ENCODE measurements at places on chromosomes 7 and 10.

GRCh38 chr7:136919820-136920219 is 51.4 kb downstream of the CHRM2 start:
- DNase-seq = no peak

GRCh38 chr7:46625032-46625431 is 704.0 kb upstream of the IGFBP3 start:
- DNase-seq = no peak

DNA sequence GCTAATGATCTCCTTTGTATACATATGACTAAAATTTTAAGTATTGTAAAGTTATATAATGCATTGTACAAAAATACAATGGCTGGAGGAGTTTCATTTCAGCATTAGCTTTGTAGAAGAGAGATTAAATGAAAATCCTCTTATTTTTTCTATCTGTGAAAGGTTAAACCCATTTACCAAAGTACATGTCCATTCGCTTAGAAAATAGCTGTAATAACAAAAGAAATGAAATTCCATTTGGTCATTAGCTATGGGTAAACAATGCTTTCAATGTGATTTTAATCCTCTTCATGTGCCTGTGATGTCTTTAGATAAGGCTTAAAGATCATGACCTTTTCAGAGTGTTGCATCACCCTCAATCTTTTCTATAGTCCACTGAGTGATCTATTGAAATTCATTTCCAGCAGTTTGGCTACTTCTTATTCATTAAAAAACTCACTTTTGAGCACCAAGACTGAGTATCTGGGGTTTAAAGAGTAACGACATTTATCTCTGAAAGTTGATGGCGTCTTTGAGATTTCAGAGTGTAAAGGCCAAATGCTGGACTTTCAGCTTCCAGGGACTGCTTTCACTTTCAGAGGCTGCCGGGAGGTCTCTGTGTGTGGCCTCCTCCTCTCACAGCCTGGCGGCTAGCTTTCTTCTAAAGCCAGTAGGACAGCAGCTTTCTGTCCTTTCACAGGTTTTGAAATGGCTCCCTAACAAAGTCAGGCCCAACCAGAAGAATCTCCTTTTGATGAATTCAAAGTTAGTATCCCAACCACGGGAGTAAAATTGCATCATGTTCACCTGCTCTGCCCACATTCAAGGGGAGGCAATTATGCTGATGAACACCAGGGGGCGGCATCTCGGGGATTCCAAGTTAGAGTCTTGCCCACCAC is 701.4 kb upstream of the COBL start:
- DNase-seq = no peak

DNA sequence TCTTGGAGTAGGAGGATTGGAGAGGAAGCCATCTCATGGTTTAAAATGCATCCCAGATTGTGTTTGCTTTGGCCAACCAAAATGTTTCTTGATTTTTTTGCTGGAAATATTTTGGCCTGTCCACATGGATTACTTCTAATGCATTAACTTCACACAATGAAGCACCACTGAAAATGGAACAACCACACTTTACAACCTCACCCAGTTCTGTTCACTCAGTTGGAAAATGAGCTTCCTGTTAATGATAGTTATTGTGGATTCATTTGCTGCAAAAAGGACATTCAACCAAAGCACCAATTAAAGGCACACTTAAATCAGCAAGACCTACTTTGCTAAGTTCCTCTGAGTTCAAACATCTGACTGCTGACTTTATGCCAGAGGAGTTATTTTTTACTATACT is 11.3 kb upstream of the A1CF start:
- DNase-seq = peak; percentile 8

DNA sequence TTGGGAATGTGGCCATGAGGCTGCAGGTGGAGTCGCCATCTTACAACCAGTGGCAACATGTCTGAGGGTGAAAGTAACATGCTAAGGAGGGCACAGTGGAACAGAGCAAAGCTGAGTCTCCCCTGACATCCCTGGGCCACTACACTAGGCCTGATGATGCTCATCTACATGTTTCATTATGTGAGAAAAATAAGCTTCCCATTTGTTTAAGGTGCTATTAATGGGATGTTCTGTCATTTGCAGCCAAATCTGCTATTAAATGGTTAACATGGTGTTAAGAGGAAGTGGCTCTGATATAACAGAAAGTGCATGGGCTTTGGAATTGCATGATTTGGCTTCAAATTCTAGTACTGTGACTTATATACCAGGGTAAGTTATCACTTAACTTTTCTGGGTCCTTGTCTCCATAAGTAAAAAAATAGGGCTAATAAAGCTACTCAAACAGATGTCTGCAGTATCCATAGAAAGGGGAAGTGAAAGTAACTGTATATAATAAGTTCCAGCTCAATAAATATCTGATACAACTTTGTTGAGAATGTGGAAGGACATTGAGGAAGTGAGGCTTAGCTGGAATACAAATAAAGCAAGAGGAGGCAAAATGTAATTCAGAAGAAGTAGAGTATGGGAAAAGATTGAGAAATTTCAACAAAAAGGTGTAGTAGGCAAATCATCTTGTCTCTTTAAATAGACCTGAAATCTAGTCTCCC is 158.9 kb downstream of the RTKN2 start:
- peak; percentile 39 for DNase-seq

- DNase-seq = no peak
Measured at GRCh38 chr7:140222814-140223213, 46.0 kb upstream of the KDM7A start.

DNA sequence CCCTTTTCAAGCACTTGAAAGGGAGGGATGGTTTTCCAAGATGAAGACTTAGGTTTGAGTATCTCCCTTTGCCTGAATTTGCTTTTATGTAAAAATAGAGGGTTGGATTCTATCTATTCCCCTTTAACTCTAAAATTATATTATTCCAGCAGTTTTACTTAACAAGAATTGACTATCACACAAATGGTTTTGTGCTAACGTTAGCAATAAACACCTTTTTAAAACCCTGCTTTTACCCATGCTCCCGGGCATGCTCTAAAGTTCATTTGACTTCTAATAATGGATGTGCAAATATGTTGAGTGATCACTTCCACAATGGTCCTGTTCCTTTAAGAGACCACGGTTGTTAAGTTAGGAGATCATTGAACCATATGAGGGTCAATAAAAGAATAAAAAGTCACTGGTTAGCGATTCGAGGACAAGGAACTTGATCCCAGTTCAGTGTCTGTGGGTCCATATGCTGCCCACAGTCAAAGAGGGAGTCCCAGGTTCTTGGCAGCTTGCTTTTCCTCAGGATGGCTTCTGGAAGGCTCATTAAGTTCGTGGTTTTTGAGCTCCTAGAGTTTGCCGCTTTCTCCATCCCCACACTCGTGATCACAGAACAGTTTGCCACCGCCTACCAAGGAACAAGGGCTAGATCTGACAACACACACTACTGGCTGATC is at the start of gene TMEM236:
Gene TMEM236 (plus strand): TSS at position 421 of the 665 bp plus-strand sequence. CDS start 95 bp downstream, at position 516.
- no peak for DNase-seq

DNA sequence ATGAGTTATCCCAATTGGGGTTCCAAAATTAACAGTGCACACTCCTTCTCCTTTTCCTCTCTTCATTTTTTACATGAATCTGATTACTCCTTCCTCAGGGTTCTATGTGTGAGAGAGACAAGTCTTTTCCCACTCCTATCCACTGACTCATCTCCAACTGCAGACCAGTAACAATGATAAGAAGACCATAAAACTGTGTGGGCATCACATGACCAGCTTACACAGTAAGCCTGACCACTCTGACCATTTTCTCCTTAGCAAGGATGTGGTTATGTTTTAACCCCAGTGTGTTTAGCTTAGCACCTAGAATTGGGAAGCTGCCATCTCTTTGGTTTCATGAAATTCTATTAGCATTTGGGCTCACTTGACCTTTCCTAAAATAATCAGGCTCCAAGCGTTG is 145.0 kb upstream of the CALCR start:
- no peak for DNase-seq

DNA sequence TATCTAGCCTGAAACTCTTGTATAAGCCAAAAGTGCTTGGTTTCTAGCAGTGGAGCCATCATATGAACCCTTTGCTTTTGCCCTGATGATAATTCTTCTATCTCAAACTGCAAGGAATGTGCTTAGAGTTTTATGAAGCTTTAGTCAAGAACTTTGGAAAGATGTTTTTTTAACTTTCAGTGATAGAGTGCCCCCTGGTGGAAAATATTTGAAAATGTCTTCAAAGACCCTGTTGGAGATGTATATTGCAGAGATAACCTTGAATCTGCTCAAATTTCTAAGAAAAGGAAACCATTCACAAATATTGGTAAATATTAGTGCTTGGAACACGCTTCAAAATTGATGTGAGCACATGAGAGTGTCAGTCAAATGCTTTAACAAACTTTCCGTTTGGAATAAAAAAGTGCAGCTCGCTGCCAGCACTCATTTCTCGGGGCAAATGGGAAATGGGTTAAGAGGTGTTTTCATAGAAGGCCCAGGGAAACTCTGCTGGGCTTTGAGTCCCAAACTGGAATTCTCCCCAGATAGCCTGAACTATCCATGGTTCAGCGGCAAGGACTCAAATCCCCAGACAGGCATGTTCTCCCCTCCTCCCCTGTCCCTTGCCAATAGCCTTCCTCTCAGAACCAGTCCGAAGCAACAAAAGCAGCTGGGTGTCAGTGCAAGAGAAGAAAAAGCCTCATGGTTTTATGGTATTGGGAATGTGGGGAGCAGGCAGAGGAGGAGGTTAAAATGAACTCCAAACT is 129.3 kb downstream of the MYOF start:
- peak; percentile 49 for DNase-seq

- peak; percentile 83 for DNase-seq
Measured at GRCh38 chr7:74511345-74511744, 57.6 kb downstream of the GTF2IRD1 start.

GRCh38 chr7:115135769-115136410 is 214.0 kb downstream of the MDFIC start:
- DNase-seq = peak; percentile 2

GRCh38 chr7:102387064-102387463 is 9.1 kb upstream of the PRKRIP1 start:
- no peak for DNase-seq

DNA sequence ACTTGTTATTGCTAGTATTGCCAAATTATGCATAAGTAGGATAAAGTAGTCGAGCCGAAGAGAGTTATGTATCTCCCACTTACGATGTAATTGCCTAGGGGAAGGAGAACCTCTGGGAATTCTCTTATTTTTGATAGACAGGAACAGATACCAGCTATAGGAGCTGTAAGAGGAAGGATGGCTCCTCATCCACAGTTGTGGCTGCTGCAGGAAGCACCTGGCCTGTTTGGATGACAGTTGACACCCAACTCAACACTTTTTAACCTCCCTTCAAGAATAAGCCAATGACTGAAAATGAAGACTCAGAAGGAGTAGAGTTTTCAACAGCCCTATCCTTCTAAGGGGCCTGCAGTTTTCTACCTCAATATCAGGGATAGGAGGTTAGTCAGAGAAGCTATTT is 6.3 kb downstream of the DYDC1 start:
- no peak for DNase-seq

DNA sequence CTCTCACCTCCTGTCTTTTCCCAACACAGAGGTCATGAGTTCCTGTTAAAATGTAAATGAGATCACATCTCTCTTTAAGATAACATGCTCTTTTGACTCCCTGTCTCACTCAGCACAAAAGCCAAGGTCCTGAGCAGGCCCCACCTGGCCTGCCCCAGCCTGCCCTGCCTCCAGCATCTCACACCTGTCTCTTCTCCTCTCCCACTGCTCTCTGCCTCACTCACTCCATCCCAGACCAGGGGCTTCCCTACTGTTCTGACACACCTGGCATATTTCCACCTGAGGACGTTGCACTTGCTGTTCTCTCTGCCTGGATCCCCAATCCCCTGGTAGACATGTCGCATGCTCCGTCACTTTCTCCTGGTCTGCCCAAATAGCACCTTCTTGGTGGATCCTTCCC is 285.0 kb upstream of the ZMIZ1 start:
- no peak for DNase-seq

DNA sequence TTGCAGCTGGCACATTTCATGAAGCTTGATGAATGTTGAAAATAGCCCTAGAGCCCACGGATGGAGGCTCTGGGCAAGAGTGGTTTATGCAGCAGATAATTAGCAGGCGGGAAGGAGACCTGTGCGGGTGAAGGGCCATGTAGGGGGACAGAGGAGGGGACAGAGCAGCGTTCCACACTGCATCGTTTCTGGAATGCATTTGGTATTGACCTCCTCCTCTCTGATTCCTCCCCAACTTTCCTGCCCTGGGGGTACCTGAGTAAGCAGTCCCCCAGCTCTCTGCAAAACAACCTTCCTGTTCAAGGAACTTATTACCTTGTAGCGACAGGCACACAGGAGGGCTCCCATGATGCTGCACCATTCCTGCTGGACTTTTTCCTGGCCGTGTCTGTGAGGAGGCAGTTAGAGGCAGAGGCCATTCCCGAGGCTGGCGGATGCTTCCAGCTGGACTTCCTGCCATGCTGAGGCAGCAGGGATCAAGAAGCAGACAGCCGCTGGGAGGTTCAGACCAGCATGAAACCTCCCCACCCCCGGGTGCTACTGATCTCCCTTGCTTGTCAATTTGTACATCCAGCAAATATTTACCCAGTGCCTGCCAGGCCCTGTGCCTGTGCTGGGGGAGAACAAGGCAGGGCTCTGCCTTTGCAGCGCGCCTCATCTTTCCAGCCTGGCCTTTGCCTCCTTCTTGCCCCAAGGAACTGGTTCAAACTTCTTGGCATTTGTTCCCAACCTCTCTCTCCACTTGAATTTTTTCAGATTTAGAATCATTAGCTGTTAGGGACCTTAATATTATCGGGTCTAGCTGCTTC is 28.7 kb downstream of the SLC29A3 start:
- no peak for DNase-seq

DNA sequence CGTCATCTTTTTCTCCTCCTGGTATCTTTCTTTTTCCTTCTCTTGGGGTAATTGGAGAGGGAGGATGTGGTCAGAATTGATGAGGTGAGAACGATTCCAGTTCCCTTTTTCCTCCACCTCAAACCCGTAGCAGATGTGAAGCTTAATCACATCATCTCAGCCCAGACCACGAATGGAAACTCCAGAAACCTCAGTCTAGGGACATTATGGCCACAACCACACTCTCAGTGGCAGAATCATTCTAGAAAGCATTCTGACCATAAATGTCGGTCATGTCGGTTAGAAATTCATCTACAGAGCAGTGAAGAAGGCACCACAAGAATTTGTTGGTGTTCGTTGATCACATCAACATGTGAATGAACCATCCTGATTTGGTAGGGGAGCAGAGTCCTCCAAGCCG is 78.7 kb downstream of the GATA3 start:
- no peak for DNase-seq

DNA sequence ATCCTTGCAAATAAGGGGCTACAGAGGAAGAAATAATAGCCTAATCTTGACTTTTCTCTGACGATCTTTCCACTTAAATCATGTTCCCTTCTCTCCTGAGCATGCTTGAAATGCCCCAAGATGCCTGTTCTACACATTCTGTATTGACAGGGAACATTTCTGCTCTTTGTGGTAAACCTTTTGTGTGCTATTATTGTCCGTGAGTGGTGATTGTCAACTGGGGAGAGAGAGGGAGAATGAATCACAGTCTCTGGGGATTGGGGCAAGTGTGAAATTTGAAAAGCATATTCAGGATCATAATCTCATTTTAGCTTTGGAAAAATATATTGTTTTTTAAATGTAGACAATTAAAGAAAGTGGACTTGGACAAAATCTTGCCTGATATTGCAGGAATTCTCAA is 20.6 kb downstream of the UBTD1 start:
- DNase-seq = no peak
